ENCODE measurements at places on chromosomes 5 and 9. TPM values are rescaled to one million over a fixed set of nuclear protein-coding genes. Genes with fewer than 3 reads are reported as not detected.

Gene SHISAL2B
- polyA plus RNA-seq, result not detected

Gene RANBP3L
- polyA plus RNA-seq, result 3.7 TPM

Gene C5orf22
- polyA plus RNA-seq, result 6.4 TPM

Gene RASGRF2
- 0.28 TPM for polyA plus RNA-seq

Gene ADGRD2
- polyA plus RNA-seq, result not detected

Gene NOXA1
- 3.6 TPM for polyA plus RNA-seq

Gene MYO10
- 4.3 TPM for polyA plus RNA-seq

- H3K27me3 ChIP-seq, result no peaks in the 10 kb centered on the region
- no peak for DNase-seq
- no peaks in the 10 kb centered on the region for H3K36me3 ChIP-seq
- H3K4me1 ChIP-seq, result no peaks in the 10 kb centered on the region
- no peak overlapping the region for H3K4me3 ChIP-seq
These were observed 316.6 kb upstream of the RIOK2 start for GRCh38 chr5:97499605-97500004.

DNA sequence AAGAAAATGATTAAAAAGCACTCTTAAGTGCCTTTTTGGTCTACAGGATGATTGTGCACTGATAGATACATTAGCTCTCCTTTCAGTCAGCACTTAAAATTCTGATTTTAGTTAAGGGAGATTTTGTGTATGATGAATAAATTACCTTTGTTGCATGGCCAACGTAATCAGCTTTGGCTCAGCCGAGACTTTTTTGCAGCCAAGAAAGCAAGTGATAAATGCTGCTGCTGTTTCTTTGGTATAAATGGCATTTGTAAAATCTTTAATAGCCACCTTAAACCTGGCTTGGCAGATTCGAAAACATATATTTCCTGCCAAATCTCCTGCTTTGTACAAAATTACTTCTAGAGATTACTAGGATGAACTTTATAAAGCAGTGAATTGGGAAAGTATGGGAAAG lies 147.7 kb downstream of the DCP2 start:
- no peak overlapping the region for H3K4me3 ChIP-seq
- no peak overlapping the region for H3K27ac ChIP-seq
- peaks cover 22% of the 10 kb centered on the region for H3K4me1 ChIP-seq
- no peak for DNase-seq
- no peaks in the 10 kb centered on the region for H3K27me3 ChIP-seq
- H3K36me3 ChIP-seq, result peaks cover 2% of the 10 kb centered on the region

DNA sequence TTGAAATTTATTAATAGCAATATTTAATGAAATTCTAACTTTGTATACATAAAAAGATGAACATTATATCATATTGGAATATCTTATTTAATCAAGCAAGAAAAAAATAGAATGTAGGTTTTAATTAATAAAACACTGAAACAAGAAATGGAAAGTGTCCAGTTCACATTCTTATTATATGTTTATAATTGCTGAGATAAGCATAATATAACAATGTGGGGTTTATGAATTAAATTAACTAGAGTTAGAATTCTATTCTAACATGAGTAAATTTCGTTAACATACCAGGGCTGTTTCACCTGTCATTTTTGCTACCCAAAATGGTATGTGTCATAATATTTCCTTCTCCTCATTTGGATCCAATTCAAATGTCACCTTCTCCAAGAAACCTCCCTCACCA lies 12.3 kb downstream of the CDH9 start:
- no peaks in the 10 kb centered on the region for H3K36me3 ChIP-seq
- DNase-seq, result no peak
- H3K4me1 ChIP-seq, result no peaks in the 10 kb centered on the region
- no peak overlapping the region for H3K27ac ChIP-seq
- no peaks in the 10 kb centered on the region for H3K27me3 ChIP-seq

DNA sequence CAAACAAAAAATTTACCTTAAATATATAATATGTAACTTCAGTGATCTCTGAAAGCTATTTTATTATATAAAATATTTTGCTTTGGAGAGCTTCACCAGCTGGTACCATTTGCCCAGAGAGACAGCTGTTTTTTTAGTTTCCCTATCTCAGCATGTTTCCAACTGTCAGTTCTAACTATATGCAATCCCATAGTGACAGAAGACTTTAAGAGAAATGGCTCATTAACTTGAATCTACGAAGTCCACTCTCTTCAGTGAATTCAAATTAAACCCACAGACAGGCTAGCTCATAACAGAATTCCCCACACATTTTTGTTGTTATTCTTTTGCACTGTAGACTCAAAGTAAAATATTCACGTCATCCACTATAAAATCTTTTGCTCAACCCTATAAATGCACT lies 251.8 kb upstream of the POU5F2 start:
- DNase-seq, result no peak
- no peak overlapping the region for H3K27ac ChIP-seq
- H3K4me1 ChIP-seq, result no peaks in the 10 kb centered on the region
- no peak overlapping the region for H3K4me3 ChIP-seq

DNA sequence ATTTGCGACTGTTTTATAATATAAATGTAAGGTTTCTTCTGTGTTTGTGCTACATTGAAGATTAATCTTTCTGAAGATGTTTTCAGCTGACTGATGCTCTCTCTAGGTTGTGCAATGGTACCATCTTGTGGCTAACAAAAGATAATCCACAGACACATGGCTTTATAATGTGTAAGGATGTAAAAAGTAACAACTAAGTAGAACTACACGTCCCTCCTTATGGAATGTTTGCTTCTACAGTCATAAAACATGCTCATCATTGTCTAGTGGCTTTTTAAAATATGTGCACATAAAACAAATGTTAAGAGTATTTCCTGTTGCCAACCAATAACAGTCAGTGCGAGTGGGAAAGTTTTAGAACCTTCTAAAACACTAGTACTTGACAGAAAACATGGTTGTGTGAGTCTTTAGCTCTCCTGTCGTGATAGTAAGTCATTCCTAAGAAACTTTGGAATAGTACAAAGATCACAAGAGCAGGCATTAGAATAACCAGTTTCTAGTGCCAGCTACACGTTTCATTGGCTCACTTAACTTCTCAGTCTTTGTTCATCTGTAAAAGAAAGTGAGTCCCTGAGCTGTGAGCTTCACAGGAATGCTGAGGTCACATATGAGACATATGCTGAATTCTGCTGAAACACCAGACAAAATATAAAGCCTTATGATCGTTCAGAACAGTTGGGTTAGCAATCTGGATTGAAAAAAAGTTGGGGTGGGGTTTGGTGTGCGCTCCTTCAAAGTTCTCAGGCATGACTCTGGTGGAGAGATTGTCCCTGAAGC lies 75.7 kb upstream of the GLIS3 start:
- H3K27ac ChIP-seq, result no peak overlapping the region
- no peak overlapping the region for H3K4me3 ChIP-seq
- H3K27me3 ChIP-seq, result no peaks in the 10 kb centered on the region

DNA sequence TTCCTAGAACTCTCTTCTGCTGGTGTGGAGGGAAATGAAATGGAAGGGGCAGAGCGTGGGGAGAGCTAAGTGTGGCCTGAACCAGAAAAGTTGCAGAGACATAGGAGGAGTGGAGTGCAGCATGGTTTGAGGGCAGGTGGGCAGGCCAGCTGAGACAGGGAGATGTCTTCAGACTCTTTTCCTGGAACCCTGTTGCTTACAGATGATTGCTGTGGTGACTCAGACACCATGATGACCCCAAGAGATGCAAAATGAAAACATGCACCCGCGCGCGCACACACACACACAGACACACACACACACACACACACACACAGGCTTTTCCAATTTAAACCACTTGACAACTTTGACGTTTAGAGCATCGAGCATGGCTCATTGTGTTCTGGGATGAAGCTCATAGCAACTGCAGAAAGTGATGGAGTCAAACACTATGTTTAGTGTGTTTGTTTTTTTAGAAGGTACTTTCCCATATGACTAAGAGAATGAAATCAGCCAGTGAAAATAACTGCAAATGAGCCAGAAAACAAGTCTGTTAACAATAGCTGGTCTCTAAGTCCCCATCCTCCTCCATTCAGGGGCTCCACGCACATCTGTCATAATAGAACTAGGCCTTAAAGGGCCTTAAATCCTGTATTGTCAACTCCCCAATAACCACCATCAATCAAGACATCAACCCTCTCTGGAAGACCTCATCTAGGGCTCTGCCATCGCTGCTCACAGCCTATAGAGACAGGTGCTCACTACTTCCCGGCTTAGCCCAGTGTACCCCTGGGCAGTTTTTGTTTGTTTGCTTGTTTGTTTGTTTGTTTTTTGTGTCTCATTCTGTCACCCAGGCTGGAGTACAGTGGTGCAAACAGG lies 9.6 kb downstream of the TMOD1 start:
- no peak overlapping the region for H3K4me3 ChIP-seq
- no peaks in the 10 kb centered on the region for H3K36me3 ChIP-seq
- no peaks in the 10 kb centered on the region for H3K27me3 ChIP-seq
- no peak overlapping the region for H3K27ac ChIP-seq
- H3K4me1 ChIP-seq, result no peaks in the 10 kb centered on the region

GRCh38 chr9:109277451-109277850 lies 43.4 kb downstream of the EPB41L4B start:
- H3K27ac ChIP-seq, result peak overlapping the region; percentile 3
- peak; percentile 36 for DNase-seq
- no peaks in the 10 kb centered on the region for H3K36me3 ChIP-seq
- H3K4me1 ChIP-seq, result peaks cover 35% of the 10 kb centered on the region

- DNase-seq, result no peak
- no peak overlapping the region for H3K27ac ChIP-seq
- H3K4me3 ChIP-seq, result no peak overlapping the region
- no peaks in the 10 kb centered on the region for H3K36me3 ChIP-seq
- H3K27me3 ChIP-seq, result peaks cover 2% of the 10 kb centered on the region
These were observed 215.6 kb downstream of the SYK start for GRCh38 chr9:91017245-91017644.

GRCh38 chr9:33852216-33852826 lies 35.4 kb downstream of the UBE2R2 start:
- peaks cover 48% of the 10 kb centered on the region for H3K4me1 ChIP-seq
- no peak overlapping the region for H3K4me3 ChIP-seq
- H3K27me3 ChIP-seq, result no peaks in the 10 kb centered on the region
- DNase-seq, result peak; percentile 53
- H3K27ac ChIP-seq, result peak overlapping the region; percentile 35

- H3K36me3 ChIP-seq, result no peaks in the 10 kb centered on the region
- no peaks in the 10 kb centered on the region for H3K4me1 ChIP-seq
- H3K4me3 ChIP-seq, result no peak overlapping the region
- no peak for DNase-seq
- no peak overlapping the region for H3K27ac ChIP-seq
These were observed 148.0 kb downstream of the CEMIP2 start for GRCh38 chr9:71620331-71620730.

- no peaks in the 10 kb centered on the region for H3K36me3 ChIP-seq
- H3K27ac ChIP-seq, result no peak overlapping the region
- no peak for DNase-seq
- H3K4me1 ChIP-seq, result no peaks in the 10 kb centered on the region
- no peak overlapping the region for H3K4me3 ChIP-seq
These were observed 79.4 kb downstream of the ALDH1A1 start for GRCh38 chr9:72873456-72873855.

GRCh38 chr9:86733929-86734328 lies 213.4 kb downstream of the GAS1 start:
- no peaks in the 10 kb centered on the region for H3K36me3 ChIP-seq
- no peak overlapping the region for H3K27ac ChIP-seq
- H3K27me3 ChIP-seq, result no peaks in the 10 kb centered on the region
- no peak overlapping the region for H3K4me3 ChIP-seq
- H3K4me1 ChIP-seq, result no peaks in the 10 kb centered on the region

DNA sequence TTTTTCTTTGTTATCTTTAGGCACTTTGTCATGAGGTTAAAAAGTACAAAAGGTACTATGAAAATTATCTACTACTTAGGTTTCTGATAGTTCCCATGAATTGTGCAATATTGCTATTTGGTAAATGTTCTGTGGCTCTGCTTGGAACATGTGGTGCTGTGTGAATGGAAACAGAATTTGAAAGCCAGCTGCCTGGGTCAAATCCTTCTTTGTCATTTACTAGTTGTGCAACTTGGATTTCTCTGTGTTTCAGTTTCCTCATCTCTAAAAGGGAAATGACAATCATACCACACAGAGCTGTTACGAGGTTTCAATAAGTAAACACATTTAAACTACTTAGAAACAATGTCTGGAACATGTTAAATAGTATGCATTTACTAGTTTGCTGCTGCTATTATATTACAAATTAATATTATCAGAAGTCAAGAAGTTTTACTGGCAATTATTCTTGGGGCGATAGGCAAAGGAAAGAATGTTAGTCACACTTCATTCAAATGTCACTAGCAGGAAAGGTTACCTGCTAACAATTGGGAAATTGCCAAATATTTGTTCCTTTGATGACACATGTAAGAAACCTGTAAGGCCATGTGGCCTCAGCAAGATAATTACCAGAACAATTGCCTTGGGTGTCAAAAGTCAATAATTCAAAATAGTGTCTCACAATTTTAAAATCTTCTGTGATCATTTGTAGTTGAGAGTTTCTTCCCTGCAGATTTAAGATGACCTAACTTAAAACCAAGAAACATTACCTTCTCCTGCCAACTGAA lies 184.8 kb downstream of the KIAA0825 start:
- H3K27me3 ChIP-seq, result no peaks in the 10 kb centered on the region
- H3K36me3 ChIP-seq, result no peaks in the 10 kb centered on the region

DNA sequence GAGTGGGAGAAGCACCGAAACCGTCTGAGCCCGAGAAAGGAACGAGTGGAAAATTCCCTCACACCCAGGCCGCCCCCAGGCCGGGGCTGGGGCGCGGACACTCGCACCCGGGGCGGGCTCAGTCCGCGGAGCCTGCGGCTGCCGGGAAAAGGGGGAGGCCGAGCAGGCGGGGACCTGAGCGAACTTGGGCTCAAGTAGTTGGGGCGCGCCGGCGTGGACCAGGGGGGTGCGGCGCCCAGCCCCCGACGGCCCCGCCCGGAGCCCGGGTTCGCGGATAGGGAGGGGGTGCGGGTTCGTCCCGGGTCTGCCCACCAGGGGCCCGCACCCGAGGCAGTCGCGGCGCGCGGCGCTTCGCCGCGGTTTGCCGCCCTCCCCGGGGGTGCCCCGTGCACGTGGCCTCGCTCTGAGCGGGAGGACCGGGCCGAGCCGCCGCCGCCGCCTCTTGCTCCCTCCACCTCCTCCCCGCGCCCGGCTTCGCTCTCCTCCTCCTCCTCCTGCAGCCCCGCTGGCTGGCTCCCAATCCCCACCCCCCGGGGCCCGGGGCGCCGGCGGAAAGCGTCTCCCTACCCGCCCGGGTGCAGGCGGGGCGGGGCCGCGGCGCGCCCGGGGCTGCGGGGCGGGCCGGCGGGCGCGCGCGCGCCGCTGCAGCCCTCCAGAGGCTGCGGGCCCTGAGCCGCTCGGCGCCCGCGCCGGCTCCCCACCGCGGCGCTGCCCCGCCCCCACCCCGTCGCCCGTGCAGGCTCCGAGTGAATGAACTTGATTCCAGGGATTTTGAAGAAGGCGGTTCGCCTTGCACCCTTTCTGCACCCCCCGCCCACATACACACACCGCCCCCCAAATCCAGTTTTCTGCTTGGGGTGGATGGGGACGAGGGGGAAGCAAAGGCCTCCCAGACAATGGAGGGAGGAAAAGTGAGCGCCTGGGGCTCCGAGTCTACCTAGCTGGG lies 1.3 kb upstream of the NFIB start:
- no peaks in the 10 kb centered on the region for H3K36me3 ChIP-seq
- peak; percentile 71 for DNase-seq
- H3K27ac ChIP-seq, result peak overlapping the region; percentile 98
- H3K4me3 ChIP-seq, result peak overlapping the region; percentile 77
- H3K27me3 ChIP-seq, result no peaks in the 10 kb centered on the region
- H3K4me1 ChIP-seq, result peaks cover 24% of the 10 kb centered on the region

Data from liver (tissue), 10 donors.